Right forelimb (tissue), 1 donor: ENCODE measurements at places on chromosomes 12 and 14.

DNA sequence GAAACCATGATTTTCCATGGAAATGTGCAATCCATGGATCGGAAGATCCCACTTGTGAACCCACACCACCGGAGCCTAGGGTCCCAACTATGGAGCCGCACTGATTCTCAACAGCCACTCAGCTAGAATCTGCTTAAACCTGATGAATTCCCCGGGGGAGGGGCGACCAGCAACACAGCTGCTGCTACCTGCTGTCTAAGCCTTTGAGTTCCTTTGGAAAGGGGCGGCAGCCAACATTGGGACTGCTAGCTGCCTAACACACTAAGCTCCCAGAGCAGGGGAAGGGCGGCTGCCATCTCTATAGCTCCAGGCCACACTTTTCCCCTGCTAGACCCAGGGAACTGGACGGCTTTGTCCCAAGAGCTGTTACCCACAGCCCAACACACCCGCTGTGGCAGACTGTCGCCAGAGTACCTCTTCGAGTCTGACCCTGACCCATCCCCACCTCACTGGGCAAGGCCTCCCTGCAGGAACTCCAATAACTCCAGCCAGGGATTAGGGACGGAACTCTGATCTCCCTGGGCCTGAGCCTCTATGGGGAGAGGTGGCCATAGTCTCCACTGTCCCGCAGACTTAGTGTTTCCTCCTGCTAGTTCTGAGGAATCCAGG lies 205.8 kb upstream of the SLC16A7 start:
- DNase-seq = no peak

DNA sequence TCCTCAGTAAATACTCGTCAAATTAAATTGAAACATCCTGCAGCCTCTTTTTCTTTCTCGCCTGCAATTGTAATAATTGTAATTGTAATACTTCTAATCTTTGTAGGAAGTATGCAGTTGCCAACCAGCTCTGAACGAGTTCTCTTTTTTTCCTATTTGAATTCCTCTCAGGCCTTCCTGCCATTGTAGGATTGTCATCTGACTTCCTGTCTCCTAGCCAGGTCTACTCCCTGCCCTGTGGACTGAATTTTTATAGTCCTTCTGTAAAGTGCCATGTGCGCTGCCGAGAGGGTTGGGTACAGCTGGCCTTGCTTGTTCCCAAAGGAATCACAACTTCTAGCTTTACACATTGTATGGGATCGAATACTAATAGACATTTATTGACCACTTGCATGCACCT lies 183.3 kb downstream of the SSPN start:
- no peak for DNase-seq

- DNase-seq = no peak
Measured at GRCh38 chr12:50149311-50149710, 17.9 kb downstream of the CERS5 start.

- no peak for DNase-seq
Measured at GRCh38 chr14:67411370-67411769, 595 bp downstream of the PLEK2 start.

GRCh38 chr12:81252228-81252627 lies 174.3 kb downstream of the ACSS3 start:
- DNase-seq = no peak

DNA sequence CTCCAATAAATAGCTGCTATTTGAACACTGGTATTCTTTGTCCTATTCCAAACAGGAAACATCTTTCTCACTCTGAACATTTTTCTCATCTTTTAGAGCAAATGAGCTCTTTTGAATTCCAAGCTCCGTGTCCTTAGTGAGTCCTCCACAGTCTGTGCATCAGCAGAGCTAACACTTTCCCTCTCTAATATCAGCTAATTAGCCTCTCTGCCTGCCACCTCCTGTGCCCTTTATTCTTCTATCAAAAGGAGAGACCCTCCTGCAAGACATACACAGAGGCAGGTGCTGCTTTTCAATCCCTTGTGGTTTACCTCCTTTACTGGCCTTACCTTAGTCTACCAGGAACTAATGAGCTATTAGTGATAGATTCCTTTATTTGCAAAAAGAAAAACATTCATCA lies 178.5 kb downstream of the SLC35F4 start:
- DNase-seq = no peak

DNA sequence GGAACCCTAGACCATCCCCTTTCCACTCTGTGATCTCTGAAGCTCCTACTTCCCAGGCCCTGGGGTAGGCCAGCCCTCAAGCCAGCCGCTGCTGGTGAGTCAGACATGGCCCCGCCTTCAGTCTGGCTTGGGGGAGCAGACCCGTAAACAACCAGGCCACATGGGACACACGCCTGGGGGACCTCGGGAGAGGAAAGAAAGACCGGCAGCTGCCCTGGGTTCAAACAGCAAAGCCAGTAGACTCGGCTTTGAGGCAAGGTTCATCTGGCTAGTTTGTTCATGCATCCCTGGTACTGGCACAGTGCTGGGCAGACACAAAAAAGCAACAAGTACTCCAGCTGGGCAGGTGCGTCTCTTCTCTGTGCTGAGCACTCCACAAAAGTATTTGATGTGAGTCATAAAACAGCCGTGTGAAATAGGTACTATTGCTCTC lies 101.9 kb downstream of the SETD3 start:
- no peak for DNase-seq

DNA sequence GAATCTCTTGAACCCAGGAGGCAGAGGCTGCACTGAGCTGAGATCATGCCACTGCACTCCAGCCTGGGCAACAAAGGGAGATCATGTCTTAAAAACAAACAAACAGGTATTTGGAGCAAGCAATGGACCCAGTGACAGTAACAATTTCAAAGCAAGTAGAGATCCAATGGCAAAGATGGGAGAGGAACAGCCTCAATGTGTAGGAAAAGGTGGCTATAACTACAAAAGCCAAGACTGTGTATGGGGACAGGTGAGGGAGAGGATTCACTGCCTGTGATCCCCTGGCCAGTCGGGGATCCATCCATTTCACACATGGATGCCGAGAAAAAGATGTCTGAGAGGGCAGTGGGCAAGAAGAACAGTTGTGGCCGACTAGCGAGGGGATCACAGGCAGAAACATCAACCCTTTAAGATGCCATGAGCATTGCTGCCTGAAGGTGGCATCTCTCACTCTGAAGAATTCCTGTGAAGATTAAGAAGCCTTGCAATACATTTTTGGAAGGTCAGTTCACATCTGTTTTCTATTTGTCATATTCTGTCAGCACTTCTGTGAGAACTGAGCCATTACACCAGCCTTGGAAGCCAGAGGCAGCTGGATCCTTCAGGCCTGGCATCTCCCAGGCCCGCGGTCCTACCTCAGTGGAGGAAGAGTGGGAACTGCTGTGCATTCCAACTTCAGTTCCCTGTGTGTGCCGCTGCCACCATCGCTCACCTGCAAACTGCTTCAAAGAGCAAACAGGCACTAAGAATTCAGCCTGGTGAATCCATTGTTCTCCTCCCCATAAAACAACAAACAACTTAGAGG lies 54.5 kb upstream of the FRS2 start:
- peak; percentile 56 for DNase-seq

DNA sequence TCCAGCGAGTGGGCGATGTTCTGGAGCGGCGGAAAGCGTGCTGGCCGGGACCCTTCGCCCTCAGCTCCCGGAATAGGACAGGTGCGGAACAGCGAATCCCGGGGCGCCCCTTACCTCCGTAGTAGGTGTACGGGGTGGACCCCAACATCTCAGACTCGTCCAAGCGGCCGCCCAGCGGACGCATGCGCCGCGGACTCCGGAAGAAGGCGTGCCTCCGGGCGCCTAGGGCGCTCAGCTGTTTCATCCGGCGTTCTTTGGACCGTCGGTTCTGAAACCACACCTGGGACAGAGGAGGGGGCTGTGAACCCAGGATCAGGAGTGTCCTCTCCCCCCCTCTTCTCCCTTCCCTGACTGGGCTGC lies 4.5 kb downstream of the LHX5 start:
- no peak for DNase-seq

- DNase-seq = no peak
Measured at GRCh38 chr12:120066341-120066740, 50.2 kb downstream of the RAB35 start.

- DNase-seq = no peak
Measured at GRCh38 chr12:47422611-47423010, 283.2 kb downstream of the RPAP3 start.

DNA sequence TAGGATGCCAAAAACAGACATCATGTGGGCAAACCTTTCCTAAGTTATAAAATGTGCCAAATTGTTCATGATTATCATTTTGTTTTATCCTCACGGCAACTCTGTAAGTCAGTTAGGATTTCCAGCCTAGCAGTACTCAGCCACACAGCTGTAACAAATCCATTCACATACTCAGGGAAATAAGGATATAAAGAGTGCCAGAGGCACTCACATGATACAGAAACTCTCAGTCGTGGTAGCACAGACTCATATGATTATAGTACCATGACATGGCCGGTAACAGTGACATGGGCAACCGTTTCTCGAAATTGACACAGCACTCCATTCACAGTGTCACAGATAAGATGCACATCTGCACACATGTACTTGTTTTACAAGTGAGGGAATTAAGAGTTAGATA lies 344.2 kb downstream of the LRIG3 start:
- DNase-seq = no peak
